ENCODE measurements at places on chromosomes 1 and 21.

DNA sequence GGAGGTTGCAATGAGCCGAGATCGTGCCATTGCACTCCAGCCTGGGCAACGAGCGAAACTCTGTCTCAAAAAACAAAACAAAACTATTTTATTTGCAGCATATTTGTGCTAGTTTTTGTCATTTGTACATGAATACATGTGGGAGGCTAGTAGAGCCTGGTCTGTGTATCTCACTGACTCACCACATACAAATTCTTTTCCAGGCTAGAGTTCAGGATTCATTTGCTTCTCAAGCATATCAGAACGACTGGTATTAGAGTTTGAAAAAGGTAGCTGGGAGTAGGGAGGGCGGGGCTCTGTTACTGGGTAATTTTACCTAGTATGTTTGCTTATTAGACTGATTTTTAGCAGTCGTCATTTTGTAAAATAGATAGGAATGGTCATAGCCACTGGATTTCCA is 4.5 kb upstream of the TOR3A start:
- DNase-seq = no peak

DNA sequence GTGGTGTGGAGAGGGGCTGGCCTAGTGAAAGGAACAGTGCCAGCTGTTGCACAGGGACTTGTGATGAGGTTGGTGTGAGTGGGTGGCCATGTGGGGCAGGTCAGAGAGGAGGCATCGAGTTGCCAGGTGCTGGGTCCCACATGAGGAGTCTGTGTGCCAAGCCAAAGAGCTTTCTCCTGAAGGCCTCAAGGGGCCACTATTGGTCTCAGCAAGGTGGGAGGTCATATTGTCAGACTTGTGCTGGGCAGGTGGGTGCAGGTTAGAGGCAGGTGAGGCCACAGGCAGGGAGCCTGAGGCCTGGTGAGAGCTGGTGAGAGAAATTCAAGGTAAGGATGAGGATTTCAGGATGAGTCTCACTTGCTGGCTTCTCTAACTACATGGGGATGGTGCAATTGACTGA is 256.8 kb downstream of the DISC1 start:
- DNase-seq = no peak

- no peak for DNase-seq
Measured at GRCh38 chr1:193448682-193449461, 262.5 kb upstream of the B3GALT2 start.

DNA sequence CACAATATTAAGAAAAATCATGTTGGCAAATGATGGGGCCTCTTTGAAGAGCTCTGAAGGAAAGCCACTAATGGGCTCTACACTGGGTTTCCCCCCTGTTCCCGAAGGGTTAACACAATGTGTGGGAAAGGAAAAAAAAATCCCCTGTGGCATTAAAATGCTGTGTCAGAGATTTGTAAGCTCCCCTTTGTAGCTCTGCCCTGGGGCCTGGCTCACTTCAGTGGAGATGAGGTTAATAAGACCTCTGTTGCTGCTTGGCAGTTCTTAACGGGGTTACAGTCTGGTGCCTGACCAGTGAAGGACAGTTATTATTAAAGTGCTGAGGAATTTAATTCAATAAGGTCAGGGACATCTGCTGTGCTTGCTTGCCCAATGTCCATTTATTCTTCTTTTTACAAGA is 129.7 kb upstream of the UBE2U start:
- no peak for DNase-seq

- no peak for DNase-seq
Measured at GRCh38 chr1:7120863-7121621, 335.8 kb downstream of the CAMTA1 start.

DNA sequence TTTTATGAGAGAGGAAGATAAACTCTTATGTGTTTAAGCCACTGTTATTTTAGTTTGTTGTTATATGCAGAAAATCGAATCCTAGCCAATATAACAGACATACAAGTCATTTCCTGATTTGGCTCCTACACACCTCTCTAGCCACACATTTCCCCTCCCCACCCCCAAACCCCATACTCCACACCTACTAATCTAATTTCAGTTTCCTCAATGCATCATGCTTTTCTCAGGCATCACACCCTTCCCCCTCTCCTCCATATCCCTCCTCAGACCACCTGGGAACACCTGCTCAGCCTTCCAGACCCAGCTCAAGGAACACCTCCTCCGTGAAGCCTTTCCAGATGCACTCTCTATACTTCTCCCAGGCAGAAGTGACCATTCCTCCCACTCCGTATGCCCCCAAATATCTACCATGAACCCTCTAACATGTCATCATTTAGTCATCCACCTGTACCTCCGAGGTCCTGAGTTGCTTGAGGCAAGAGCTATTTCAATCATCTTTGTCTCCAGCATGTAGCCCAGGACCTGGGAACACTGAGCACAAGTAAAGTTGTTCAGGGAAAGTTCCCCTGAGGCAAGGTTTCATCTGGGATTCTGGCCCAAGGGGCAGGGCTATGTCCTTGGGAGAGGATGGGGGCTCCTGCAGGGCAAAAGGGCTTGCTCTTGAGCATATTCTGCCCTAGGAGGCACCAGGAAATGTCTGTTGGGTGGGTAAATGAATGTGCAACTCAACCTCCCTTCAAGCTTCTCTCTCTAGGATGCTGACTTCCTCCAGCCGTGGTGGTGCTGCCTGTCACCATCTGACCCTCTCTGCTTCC is 126.8 kb downstream of the HIVEP3 start:
- DNase-seq = no peak

GRCh38 chr1:235266325-235266724 is 61.7 kb downstream of the ARID4B start:
- no peak for DNase-seq

DNA sequence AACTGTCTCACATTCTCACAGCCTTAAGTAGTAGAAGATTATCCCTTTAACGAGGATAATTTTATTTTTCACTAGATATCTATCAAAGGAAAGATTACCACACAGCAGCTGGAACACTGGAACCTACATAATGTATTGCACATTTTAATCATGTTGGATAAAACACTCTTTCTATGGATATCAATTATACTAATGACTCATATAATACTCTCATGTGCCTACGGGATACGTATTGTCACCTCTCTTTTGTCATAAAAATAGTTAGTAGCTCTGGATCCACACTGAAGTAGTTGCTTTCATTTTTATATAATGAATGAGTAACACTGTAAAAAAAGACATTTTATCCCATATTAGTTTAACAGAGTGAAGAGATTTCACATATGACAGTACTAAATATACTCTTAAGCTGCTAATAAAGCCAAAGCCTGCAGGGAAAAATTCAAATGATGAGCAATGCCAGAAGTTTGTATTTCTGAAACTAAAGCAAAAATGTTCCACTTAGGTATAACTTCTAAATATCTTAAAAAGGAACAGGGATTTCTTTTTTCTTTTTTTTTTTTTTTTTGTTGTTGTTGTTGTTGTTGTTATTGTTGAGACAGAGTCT is 408.7 kb upstream of the PKN2 start:
- no peak for DNase-seq

GRCh38 chr1:247177755-247178154 is 5.9 kb upstream of the ZNF124 start:
- DNase-seq = no peak

DNA sequence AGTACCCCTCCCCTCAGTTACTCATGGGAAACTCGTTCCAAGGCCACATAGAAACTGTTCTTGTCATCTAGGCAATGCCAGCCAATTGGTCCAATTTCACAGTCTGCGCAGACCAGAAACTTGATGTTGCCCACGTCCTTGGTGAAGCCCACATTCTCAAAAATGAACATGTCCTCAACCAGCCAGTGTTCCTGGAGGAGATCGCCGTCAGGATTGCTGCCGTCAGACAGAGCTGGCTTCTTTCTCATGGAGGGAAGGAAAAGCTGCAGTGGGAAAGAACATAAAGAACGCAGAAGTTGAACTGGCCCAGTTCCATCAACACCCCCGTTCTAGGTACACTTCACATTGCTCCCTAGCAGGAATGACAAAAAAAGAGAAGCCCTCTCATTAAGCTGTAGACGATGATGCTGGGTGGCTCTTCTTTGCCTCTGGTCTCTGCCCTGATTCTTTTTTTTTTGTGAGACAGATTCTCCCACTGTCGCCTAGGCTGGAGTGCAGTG is 7.9 kb downstream of the RABIF start:
- no peak for DNase-seq

DNA sequence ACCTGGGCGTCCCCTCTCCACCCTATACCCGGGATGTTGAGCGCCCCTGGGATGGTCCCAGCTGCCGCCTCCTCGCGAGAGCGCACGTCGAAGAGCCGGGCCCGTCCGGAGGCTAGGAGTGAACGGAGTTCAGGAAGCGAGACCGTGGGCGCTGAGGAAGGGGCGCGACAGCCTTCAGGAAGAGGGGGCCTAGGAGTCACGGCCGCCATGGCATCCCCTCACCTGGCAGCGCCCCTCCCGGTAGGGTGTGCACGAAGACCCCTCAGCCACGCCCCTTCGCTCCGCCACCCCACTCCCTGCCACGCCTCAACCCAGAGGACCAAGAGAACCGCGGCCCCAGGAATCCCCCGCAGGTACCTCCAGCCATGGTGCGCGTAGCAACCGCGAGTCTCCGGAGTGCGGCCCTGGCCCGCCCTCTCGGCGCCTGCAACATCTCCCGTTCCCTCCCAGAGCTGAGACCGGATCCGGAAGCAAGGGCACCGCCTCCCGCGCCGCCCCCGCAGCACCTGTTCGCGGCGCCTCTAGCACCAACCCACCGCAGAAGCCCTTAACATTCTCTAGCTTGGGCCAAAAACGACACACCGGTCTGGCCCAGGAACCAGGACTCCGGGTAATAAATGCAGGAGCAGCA is at the start of gene TSTD1:
Gene TSTD1, minus strand, starts transcription at position 442 of the 631 bp plus-strand sequence. Its CDS starts 75 bp downstream, at position 367.
- DNase-seq = peak; percentile 85

- DNase-seq = no peak
Measured at GRCh38 chr1:10823000-10823401, 26.6 kb upstream of the CASZ1 start.
